Astrocyte of the spinal cord (primary cell): ENCODE measurements at places on chromosomes 3 and 15.

DNA sequence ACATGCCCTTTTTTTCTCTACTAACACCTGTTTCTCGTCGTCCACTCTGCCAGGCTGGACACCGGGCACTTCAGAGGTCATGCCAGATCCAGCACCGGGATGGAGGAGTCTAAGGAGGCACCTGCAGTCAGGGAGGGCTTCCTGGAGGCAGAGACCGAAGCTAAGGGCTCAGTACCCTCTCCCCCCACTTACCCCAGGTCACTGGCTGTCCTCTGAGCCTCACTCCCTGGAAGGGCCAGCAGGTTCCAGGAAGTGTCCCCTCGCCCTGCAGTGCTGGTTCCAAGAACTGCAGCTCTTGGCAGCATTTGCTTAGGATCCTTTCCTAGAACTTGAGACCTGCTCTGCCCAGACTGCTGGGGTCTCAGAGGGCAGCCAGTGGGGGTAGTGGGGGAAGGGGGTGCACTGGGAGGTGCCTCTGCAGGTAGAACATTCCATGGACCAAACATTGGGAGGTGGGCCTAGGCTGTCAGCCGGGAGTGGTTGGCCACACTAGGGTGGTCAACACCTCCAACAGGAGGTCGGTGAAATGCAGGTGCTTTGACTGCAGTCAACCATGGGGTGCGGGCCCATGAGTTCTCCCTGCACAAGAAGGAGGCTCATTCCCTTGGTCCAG, 11.3 kb downstream of the CISH start:
- DNase-seq, result no peak

DNA sequence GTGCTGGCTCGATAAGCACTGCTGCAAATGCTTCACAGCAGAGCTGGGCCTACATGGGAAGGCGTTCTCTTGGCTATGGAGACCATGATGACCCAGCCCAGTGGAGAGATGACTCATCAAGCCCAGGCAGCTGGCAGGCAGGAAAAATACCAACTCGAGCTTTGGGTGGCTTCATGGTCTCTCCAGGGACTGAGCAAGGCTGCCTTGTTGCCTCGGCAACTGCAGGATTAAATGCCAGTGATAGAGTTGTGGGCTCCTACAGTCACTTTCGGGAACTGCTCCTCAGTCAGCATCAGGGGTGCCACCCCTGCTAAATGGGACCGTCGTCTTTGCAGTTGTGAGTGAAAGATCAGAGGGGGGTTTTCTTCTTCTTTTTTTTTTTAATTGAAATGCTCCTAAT, 54.6 kb upstream of the MYZAP start:
- peak; percentile 81 for DNase-seq

GRCh38 chr3:188345223-188345622, 191.3 kb downstream of the LPP start:
- DNase-seq, result peak; percentile 73

GRCh38 chr15:84653910-84654688, at the start of gene WDR73:
Gene WDR73, minus strand, starts transcription at chr15:84654283. Its CDS starts 9 bp downstream, at chr15:84654274.
- peak; percentile 94 for DNase-seq

DNA sequence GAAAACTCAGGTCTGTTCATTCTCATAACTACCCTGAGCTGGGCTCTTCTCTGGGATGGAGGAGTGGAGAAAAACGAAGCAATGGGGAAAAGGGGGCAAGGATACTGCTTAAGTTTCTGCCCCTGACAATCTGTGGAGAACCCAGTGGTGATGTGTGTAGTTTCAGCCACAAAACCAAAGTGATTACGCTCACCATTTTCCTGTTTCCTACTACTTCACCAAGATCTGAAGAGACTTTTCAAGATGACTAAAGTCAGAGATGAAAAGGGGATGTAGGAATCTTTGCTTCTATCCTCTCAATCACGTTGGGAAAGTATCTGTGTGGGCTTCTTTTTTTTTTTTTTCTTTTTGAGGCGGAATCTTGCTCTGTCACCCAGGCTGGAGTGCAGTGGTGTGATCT, 8.3 kb upstream of the UBE2E1 start:
- DNase-seq, result no peak

DNA sequence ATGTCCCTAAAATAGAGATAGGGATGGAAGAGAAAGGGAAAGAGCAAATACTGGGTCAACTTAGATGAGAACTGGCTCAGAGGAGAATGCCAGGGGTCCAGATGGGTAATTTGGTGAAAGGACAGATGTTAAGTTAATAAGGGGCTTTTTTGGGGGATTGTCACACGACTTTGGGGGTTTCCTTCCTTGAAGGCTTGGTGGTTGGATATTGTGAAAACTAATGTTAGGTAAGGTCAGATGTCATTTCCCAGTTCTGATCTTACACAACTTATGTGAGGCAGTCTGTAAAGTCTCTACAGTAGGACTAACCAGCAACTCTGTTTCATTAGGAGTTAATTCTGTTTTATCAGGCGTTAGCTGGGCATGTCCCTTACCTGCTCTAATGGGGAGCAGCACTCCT, 231.1 kb downstream of the NR2F2 start:
- DNase-seq, result no peak

DNA sequence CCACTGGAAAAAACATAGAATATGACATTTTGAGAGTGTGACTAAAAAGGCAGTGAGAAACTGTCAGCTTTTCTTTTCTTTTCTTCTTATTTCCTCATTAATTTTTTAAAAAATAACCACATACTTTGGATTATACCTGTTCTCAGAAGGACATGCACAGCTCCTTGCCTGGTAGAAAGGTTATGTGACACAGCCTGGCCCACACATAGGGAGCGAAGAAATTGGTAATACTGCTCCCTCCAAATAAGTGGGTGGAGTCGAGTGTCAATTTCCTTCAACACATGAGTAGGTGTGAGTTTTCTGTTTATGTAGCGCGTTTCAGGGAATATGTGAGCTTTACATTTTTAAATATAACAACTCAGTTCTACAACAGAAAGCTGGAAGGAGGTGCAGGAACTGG, 28.9 kb upstream of the RAD18 start:
- no peak for DNase-seq

- DNase-seq, result no peak
Observed at GRCh38 chr3:20576228-20576627, 390.2 kb upstream of the SGO1 start.

- no peak for DNase-seq
Observed at GRCh38 chr3:144289057-144289456, 317.4 kb downstream of the DIPK2A start.

- DNase-seq, result no peak
Observed at GRCh38 chr3:126582311-126582710, 23.6 kb upstream of the C3orf22 start.

GRCh38 chr3:111541911-111542483, at the start of gene CD96:
Gene CD96, plus strand, starts transcription at chr3:111542197. Its CDS starts 52 bp downstream, at chr3:111542249.
- peak; percentile 26 for DNase-seq

DNA sequence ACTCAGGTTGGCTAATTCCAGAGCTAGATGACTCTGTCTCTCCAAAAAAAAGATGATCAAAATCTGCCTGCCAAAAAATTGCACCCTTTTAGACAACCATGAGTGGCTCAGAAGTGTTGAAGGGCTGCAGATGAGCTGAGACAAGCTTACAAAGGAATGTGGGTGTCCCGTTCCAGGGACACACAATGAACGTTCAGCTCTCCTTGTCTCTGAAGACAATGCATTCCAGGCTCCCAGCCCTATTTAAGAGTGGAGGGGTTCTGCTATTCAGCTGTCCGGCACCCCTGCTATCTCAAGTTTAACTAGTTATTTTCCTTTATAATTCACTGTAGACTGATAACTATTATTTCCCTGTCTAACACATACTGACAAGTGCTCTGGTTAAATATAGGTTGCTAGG, 355.1 kb upstream of the WNT5A start:
- no peak for DNase-seq
